ENCODE measurements at places on chromosomes 11 and 22.

DNA sequence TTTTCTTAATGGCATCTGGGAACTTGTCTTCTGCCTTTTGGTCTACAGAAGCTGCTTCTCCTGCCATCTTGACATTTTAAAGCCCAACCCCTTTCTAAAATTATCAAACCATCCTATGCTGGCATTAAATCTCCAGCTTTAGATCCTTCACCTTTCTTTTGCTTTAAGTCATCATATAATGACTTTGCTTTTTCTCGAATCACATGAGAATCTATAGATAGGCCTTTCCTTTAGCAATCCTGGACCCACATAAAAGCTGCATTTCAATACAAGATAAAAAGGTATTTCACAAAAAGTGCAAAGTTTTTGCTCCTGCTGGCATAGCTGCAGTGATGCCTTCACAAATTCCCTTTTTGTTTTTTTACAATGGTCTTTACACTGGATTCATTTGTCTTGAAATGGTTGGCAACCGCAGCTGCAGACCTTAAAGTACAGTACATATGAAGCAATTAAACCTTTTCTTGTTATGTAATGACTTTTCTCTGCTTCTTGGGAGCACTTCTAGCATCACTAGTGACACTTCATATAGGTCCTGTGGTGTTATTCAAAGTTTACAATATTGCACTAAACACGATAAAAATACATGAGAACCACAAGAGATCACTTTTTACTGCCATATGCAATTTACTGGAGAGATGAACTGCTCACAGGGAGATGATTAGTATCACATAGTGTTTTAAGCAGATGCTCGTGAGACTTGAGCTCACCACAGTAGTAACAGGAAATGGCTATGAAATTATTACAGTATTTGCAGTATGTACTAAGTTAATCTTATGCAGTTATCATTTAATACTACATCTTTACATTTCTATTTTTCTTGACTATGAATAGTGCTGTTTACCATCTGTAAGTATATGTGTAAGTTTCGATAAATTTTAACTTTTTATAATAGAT lies 41.6 kb downstream of the ACER3 start:
- no peak for DNase-seq

DNA sequence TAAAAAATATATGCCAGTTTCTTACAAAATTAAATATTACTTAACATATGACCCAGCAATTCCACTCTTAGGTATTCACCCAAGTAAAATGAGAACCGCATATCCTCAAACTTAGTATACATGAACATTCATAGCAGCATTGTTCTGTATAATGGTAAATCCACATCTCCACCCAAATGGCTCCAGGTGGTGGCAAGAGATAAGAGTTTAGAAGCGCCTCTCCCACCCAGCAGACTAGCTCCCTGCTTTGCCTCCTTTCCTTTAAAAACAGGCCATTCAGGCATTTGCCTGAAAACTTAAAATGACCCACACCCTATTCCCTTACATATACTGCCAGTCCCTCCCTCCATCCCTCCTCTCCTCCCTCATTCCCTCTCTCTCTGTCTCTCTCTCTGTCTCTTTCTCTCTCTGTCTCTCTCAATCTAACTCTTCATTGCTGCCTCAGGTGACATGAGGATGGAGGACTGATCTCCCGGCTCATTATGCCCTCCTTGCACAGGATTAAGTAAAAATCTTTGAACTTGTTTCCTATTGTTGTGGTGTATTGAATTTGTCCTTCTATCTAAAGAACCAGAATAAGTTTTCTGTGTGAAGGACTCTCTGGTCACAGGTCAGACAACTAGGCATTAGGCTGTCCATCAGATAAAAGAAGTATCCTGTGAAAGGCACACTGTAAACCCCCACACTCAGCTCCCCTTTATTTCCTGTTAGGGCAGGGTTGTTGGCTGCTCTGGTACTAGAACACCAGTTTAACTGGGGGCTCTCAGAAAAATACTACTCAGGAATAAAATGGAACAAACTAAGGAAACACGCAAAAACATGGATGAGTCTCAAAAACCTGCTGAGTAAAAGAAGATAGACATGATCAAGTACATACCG lies 48.3 kb downstream of the RRP8 start:
- DNase-seq = no peak

- DNase-seq = no peak
These were observed 114.3 kb downstream of the INSC start for GRCh38 chr11:15229069-15229468.

- DNase-seq = no peak
These were observed 589.8 kb downstream of the ETS1 start for GRCh38 chr11:127997594-127997993.

DNA sequence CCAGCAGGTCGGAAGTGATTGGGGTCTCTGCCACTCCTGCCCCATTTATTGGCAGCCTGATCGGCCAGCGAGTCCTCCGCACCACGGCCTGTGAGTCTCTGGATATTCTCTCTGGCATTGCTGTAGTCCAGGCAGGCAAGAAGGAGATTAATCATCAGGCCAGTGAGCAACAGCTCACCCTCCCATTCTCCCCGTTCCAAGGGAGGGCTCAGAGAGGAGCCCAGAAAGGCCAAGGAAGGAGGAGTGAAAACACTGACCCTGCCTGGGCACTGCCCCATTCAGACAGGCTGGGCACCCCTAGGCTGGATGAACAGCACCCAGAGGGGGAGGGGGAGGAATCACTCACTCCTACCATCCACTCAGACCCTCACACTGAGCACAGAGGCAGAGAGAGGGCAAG lies 3.1 kb downstream of the SAA2 start:
- DNase-seq = no peak

DNA sequence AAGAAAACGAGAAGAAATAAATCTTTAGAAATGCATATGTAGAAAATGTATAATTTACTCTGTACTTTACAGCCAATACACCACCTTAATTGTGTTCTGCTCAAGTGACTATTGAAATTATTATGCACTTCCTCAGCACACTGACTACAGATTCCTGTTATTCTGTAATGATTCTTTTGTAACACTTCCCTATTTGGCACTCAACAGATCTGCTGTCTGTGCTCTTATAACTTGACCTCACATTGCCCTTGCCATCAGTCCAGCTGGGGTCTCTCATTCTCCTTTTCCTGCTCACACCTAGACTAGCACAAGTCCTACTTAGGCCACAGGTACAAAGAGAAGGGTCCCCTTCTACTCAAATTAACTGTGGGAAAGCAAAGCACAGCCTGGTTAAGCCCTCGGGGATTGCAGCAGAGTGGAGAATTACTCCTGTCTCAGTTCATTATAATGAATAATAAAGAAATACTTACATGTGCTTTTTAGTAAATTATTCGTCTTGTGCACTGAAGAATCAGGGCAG lies 860.4 kb downstream of the OPCML start:
- DNase-seq = no peak

DNA sequence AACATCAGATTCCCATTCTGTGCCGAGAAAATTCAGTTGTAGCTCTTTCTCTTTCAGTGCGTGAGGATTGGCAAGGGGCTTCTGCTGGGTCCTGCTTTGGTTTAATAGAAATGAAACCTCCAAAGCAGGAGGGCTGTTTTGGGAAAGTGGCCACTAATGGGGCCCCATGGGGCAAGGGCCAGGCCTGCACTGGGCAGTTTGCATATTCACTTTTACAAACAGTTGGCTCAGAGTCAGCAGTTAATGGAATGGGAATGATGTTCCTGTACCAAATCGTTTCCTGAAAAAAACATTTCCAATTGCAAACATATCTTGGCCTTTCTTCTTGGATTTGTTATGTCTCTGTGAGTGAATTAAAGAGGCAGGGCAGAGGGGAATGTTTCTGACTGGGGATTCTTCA lies 92.1 kb downstream of the PARVA start:
- no peak for DNase-seq

DNA sequence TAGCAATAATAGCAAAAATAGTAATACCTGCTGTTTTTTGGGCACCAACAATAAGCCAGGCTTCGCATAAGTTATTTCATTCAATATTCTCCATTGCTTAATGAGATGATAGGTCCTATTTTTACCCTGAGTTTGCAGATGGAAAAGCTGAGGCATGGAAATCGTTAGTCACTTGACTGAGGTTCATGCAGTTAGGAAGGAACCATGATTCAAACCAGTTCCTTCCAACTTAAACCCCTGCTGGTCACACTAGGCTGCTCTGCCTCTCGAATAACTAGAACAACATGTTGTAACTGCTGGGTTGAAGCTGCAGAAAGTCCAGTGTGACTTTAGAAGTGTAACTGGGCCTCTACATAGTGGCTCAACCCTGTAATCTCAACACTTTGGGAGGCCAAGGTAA lies 69.3 kb downstream of the SEZ6L start:
- no peak for DNase-seq

- DNase-seq = no peak
These were observed 55.5 kb upstream of the SLC5A12 start for GRCh38 chr11:26777372-26777808.

DNA sequence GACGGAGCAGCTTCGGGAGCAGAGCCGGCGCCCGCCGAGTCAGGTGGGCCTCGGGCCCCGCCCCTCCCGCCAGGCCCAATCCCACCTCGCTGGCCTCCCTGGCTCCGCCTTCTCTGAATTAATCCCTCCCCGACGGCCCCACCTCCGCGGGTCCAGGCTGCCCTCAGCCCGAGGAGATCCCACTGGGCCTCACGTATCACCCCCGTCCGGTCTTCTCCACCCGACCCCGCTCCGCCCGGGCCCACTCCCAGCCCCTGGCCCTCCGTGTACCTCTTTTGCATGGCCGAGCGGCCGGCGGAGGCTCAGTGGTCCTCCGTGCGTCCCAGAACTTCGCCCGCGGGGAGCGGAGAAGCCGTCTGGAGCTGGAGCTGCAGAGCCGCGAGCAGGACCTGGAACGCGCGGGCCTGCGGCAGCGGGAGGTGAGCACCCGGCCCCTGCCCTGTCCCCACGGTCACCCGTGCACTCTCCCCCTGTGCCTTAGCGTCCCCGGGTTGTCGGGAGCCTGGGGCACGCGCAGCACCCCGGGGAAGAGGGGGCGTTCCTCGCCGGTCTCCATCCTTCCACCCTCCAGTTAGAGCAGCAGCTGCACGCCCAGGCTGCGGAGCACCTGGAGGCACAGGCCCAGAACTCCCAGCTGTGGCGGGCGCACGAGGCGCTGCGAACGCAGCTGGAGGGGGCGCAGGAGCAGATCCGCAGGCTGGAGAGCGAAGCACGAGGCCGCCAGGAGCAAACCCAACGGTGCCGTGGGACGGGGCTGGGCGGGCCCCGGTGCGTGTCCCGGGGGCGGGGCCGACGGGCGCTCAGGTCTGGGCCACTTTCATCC lies 2.2 kb upstream of the CD151 start:
- DNase-seq = no peak

- no peak for DNase-seq
These were observed 259.0 kb downstream of the MN1 start for GRCh38 chr22:27542602-27543001.

GRCh38 chr22:33247758-33248157 lies 189.6 kb upstream of the SYN3 start:
- DNase-seq = no peak

DNA sequence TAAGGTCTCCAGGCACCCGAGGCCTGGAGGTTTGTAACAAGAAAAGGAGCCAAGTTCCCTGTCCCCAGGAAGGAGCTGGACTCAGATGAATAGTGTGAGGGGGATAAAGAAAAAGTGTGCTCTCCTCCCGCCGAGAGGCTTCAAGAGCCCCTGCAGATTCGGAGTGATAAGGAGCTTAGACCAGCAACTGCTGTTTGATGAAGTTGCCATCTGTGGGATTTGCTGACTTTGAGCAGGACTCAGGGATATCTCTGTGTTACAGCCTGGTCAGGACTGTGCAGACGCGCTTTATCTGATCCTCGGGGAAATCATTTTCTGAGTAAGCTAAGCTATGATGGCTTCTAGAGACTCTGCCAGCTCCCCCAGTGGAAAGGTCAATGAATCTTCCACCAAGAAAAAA lies 1017.0 kb downstream of the TBC1D22A start:
- DNase-seq = no peak

- DNase-seq = no peak
These were observed 269.4 kb downstream of the CTTN start for GRCh38 chr11:70667767-70668166.

DNA sequence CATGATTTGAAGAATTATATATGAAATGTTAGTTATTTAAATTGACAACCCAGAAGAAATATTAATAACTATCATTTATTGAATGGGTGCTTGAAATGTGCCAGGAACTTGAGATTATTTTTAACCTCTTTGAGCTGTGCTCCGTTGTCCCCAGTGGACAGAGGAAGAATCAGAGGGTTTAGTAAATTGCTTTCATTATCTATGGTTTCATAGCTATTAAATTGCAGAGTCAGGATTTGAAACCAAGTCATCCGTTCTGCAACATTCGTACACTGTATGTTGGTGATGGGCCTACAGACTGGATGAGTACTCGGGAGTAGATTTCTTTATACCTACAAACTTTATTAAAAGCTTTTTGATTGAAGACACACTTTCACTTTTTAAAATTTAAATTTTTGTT lies 4.9 kb downstream of the HSD17B12 start:
- no peak for DNase-seq

GRCh38 chr11:96664110-96664509 lies 274.3 kb downstream of the JRKL start:
- DNase-seq = no peak

- DNase-seq = no peak
These were observed 80.8 kb downstream of the IGLL5 start for GRCh38 chr22:22968366-22968765.

- no peak for DNase-seq
These were observed 16.3 kb downstream of the DGKZ start for GRCh38 chr11:46363455-46364005.

GRCh38 chr11:69915501-69916250 lies 96.5 kb upstream of the FGF3 start:
- no peak for DNase-seq

- DNase-seq = no peak
These were observed 55.2 kb downstream of the NECTIN1 start for GRCh38 chr11:119673759-119674336.

DNA sequence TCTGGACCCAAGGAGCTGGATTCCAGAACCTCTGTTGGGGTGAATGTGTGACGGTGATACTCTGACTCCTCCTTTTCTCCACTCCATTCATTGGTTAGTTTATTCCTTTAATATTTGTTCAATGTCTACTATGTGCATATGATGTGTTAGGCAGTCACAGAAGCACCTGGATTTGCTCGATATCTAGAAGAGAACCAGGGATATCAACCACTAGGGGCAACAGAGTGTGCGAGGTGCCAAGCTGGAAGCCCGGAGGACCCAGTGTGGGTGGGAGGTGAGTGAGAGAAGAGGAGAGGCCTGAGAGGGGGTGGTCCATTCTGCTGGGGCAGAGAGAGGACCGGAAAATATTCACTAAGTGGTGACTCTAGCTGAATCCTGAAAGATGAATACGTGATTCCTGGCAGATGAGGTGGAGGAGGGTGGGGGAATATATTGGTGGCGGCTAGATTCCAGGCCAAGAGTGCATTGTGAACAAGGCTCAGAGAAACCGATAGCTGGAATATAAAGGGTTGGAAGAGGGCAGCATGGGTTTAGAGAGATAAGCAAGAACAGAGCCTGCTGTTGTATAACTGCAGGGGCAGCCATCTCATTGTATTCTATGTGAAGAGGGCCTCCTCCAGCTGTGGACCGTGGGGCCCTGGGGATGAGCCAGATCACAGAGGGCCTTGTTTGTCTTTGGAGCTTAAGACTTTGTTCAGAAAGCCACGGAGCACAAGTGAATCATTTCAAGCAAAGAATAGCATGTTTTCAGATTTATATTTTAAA lies 6.9 kb upstream of the TIMP3 start:
- DNase-seq = no peak

- DNase-seq = no peak
These were observed 128.0 kb upstream of the ANO1 start for GRCh38 chr11:69950120-69950519.

GRCh38 chr11:124791626-124792341 lies 8.4 kb downstream of the MSANTD2 start:
- no peak for DNase-seq

All from esophagus squamous epithelium (tissue), 5 donors.